Activated gamma-delta T cell (primary cell): ENCODE measurements at places on chromosomes 4 and X.
A peak's percentile ranks its signal among the peaks of the same experiment; 100 is the strongest.

GRCh38 chrX:48003758-48004457, at the start of gene ZNF182:
Gene ZNF182, minus strand, starts transcription at chrX:48003989. Its CDS starts 1,380 bp downstream, at chrX:48002609.
- peak; percentile 89 for DNase-seq

DNA sequence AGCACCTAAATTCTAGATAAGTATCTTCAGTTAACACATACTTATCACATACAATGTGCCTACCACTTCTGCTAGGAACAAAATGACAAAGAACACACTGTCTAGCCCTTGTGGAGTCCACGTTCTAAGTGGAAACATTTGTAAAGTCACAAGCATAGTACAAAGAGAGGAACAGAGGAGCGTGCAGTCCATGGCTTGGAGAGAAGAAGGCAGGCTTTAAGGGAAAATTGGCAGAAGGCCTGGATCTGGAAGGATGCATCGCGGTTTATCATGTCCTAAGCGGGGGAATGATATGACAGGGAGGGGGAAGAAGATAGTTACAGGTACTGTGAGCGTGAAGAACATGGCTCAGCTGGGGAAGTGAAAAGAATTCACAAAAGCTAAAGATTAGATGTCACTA, 218.0 kb downstream of the PRDM5 start:
- no peak for DNase-seq

- no peak for DNase-seq
These were observed 738.0 kb upstream of the AADAT start for GRCh38 chr4:170827562-170828274.

DNA sequence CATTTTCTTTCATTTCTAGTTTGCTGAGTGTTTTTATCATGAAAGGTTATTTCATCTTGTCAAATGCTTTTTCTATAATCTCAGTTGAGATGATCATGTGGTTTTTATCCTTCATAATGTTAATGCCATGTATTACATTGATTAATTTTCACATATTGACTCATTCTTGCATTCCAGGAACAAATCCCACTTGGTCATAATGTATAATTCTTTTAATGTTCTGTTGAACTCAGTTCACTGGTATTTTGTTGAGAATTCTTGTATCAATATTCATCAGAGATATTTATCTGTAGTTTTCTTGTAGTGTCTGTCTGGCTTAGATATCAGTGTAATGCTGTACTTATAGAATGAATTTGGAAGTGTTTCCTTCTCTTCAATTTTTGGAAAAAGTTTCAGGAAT, 16.7 kb upstream of the LHFPL1 start:
- DNase-seq, result no peak

DNA sequence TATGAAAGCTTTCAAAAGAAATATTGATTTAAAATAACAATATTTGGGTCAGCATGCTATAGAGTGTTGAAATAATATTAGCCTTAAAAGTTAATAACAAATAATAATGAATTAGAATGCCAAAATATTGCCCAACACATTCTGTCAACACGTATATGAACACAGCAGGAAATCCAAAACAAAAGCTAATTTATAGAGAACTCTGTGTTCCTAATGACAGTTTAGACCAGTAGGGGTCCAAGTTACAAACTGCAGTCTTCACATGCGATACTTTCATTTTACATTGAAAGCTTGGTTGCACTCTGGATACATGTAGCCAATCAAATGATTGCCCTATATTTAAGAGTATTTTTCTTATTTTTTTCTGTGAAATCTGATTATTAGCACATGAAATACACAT, 274.4 kb downstream of the DCTD start:
- no peak for DNase-seq

GRCh38 chr4:53378171-53378482, 686 bp downstream of the FIP1L1 start:
- no peak for DNase-seq

GRCh38 chr4:118784776-118785175, 51.1 kb downstream of the SEC24D start:
- DNase-seq, result no peak

GRCh38 chr4:43855283-43855682, 593.3 kb downstream of the KCTD8 start:
- DNase-seq, result no peak

DNA sequence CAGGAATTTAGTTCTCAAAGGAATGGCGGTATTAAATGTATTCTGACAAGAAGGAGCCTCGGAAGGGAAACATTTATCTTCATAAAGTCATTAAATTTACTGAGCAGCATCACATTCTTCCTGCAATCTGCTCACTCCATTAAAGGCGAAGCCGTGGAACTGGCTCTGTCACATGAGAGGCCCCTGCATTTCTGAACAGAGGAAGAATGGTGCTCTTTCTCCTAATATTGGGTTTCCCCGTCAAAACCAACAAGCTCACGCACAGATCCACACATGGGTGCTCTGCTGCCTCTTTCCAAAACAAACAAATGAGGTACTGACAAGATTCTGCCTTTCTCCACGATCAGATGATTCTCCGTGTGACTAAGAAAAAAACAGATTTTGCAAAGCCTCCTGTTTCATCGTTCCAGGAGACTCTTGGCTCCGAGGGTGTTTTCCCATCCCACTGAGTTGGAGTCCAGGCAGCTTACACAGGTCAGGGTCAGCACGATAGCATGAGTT, 191.2 kb downstream of the IDS start:
- DNase-seq, result no peak

GRCh38 chr4:170229006-170229405, 139.2 kb upstream of the AADAT start:
- no peak for DNase-seq

- no peak for DNase-seq
These were observed 1.1 kb upstream of the LCORL start for GRCh38 chr4:18022572-18023050.

DNA sequence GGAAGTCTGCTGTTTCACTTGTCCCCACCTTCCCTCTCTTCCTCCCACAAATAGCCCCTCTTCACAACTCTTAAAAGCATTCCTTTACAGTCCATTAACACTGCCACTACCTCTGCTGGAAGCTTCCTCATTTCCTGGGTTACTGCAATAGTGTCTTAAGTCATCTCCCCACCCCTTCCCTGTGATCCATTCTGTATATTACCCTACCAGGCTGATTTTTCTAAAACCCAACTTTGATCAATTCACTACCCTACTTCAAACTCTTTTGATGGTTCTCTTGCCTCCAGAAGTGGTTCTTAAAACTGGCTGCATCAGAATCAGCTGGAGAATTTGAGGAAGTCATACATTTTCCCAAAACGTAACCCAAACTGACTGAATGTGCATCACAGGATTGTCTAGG, 8.8 kb upstream of the XIAP start:
- DNase-seq, result no peak

GRCh38 chr4:6123116-6123515, 77.2 kb downstream of the JAKMIP1 start:
- no peak for DNase-seq

DNA sequence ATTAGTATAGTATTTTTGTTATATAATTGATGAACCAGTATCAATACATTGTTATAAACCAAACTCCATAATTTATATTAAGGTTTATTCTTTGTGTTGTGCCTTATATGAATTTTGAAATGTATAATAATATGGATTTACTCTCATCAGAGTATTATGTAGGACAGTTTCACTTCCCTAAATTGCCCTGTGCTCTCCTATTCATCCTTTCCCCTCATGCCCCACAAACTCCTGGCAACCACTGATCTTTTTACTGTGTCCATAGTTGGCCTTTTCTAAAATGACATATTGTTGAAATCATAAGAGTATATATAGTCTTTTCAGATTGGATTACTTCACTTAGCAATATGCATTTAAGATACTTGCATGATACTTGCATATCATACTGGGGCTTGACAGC, 958.1 kb upstream of the GRID2 start:
- DNase-seq, result no peak

DNA sequence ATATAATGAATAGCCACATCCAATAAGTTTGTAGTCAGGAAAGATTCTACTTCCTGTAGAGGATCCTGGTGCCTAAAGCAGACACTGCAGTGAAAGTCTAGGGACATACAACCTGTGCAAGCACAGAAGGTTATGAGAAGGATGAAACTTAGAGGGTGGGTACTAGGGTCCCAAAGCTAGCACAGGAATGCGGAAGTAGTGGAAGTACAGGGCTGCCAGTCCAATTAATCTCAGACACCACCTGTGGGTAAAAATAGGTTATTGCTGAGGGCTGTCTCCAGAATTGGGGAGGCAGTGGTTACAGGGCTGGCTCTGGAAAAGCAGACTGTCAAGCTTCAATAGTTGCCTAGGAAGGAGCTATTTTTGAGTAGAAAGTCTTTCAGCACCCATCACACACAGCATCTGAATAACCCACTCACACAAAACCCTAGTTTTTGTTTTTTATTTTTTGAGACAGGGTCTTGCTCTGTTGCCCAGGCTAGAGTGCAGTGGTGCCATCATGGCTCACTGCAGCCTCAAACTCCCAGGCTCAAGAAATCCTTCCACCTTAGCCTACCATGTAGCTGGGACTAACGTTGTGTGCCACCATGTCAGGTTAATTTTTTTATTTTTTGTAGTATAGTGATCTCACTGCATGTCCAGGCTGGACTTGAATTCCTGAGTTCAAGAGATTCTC, 50.8 kb upstream of the ELF2 start:
- no peak for DNase-seq

DNA sequence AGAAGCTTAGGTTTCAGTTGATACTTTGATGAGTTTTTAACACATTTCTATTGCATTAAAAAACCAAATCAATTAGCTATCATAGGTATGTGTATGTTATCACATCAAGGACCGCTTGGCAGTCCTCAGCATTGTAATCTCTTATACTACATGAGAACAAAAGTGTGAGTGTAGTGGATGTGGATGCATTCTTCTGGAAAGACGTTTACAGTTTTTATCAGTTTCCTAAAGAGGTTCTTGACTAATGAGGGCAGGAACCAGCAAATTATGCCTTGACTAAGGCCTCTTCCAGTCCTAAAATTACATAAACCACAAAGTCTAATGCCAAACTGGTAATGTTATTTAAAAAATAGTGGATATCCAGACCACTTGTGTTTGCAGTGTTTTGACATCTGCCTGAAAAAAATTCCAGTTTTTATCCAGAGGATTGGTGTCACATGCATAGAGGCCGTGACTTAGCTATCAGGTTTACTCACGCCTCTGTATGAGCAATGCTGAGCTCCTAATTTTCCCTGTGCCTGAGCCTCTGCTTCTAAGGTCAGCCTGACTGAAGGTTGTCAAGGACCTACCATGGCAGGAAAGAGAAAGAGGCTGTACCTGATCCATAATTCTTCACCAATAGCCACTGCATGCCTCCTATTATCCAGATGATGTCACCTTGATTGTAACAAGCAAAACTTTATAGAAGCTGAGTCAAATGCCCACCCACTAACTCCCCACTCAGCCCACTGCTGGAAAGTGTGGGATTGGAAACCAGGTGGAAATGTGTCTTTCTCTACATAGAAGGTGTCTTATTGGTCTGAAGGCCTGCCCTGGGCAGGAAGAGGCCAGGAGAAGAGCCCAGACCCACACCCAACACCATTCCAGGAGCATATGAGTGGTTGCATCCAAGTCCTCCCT, 68.7 kb downstream of the ENPP6 start:
- DNase-seq, result no peak

DNA sequence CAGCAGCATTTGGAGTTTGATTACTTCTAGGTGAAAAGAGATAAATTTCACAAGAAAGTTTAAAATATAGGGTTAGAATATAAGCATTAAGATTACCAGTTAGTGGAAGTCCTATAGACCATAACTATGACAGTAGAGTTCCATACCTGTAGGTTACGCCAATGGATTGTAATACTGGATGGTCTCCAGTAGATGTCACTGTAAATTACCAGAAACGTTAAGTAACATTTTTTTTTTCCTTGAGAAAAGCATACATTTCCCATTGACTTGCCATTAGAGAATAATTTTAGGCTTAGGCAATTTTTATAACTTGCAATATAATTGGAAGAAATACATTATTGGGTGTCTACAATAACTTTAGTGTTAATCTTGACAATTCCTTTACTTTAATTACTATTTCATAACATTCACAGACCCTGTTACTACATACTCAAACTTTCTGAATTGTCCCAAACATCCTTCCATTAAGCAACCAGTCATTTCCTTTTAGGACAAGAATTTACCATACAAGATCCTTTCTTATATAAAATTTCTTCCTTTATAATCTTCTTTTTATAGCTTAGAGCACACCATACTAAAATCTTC, 304.1 kb upstream of the TECRL start:
- DNase-seq, result no peak

- no peak for DNase-seq
These were observed 4.7 kb downstream of the SLIT2 start for GRCh38 chr4:20256381-20256881.

GRCh38 chr4:145822181-145822580, 116.4 kb downstream of the ZNF827 start:
- DNase-seq, result no peak

DNA sequence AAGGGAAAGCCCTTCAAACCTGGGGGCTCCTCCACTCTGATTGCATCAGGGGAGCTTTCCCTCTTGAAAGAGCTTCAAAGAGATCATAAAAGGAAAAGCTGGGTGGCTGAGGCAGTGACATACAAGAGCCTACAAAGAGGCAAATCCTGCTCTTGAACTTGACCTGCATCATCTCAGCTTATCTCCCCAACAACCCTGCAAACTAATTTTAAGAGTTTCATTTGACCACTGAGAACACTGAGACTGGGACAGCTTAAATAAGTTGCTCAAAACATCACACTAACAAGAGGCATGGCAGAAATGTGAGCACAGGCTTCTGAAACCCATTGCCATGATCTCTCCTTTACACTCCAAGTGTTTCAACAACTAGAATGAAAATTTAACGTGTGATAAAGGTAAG, 101.6 kb upstream of the PPARGC1A start:
- DNase-seq, result no peak

- DNase-seq, result no peak
These were observed 189.0 kb downstream of the COX7B2 start for GRCh38 chr4:46720055-46720454.

- no peak for DNase-seq
These were observed 22.7 kb downstream of the FABP2 start for GRCh38 chr4:119299260-119299671.

DNA sequence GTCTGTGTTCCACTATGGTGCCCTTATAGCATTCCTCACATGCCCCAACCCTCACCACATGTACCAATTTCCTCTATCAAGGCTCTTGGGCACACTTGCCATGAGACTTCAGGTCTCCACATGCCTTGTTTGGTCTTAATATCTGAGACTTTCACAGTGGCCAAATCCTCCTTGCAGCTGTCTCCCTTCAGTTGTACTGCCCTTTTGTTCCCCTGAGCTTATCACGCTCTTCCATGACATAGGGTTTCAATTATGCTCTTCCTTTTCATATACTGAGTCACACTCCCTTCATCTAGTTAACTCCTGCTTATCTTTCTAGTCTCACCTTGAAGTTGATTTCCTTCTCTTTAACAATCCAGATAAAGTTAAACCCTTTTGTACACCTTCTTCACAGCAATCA, 212.9 kb downstream of the PDHA2 start:
- no peak for DNase-seq
